ENCODE measurements at places on chromosomes 7 and 10.

DNA sequence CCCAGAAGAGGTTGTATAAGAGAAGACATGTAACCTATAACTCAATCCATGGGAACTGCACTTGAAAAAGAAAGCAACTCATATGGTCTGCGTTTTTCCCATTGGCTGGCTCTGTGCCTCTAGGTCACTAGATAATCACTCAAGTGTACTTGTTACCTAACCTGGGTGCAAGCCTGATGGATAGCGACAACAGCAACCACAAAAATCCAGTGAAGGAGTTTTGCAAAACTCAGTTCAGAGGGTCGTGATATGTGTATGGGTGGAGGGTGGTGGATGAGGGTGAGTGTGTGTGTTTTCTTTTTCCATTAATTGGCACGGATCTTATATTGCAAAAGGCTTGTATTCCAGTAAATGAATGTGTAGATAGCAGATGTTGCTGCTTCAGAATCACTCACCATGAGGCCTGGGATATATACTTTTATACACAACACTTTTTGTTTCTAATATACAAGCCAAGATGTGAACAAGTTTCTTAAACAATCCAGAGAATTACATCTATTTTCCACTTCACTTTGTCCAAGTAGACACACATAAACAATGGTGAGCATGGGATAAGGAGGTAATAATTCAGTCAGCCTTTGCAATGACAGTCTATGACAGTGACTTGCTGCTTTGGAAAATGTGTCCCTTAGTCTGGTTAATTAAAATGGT, 286.9 kb upstream of the DKK1 start:
- peak; percentile 98 for DNase-seq

DNA sequence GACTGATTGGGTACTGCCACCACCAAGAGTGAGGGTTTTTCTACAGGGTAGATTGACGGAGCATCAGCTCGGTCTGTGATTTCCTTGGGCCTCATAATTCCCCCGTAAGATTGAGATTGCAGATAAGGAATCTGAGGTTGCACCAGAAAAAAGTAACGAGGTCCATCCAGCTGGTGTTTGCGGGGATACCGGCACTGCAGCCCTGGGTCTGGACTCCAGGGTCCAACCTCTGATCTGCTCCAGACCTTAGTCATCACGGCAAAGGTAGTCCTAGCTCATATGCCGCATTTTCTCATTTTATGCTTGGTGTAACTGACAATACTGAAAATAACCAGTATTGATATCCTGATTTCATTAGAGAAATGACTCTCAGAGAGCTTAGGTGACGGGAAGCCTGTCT, 3.9 kb downstream of the CARD11 start:
- DNase-seq, result no peak

- DNase-seq, result peak; percentile 96
Measured at GRCh38 chr10:317271-317769, 182.1 kb downstream of the ZMYND11 start.

- no peak for DNase-seq
Measured at GRCh38 chr10:69418052-69418752, 1.5 kb upstream of the TACR2 start.

- peak; percentile 65 for DNase-seq
Measured at GRCh38 chr10:83075016-83075814, 1064.1 kb upstream of the GHITM start.

GRCh38 chr10:12484941-12485805, 135.8 kb downstream of the CAMK1D start:
- peak; percentile 27 for DNase-seq

DNA sequence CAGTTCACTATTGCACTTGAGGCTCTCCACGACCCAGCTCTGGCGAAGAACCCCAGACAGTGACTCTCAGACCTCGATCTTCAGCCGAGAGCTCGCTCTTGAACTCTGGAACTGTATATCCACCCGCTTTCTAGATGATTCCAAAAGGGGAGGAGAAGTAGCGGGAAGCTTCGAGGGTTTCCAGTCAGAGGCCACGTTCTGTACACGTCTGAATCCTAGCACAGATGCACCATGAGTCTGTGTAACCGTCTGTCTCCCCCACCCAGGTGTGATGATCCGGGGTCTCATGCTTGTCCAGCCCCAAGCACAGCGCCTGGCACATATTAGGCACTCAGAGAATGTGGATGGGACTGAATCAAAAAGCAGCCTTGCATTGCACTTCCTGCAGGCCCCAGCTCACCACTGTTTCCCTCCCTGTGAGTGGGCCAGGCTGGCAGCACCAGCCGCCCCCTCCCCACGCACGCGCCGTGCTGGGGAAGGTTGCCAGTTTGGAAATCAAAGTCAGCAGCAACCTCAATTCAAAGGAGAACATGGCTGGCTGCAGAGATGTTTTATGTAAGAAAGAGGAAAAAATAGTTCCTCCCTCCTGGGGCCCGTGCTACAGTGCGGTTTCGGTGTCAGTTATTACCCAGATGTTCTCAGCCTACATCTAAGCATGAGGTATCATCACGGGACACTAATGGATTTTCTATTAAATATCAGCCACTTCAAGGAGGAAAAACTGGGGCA, 5.7 kb downstream of the GRID2IP start:
- no peak for DNase-seq

GRCh38 chr10:46018453-46019176, 11.8 kb downstream of the NCOA4 start:
- DNase-seq, result no peak

DNA sequence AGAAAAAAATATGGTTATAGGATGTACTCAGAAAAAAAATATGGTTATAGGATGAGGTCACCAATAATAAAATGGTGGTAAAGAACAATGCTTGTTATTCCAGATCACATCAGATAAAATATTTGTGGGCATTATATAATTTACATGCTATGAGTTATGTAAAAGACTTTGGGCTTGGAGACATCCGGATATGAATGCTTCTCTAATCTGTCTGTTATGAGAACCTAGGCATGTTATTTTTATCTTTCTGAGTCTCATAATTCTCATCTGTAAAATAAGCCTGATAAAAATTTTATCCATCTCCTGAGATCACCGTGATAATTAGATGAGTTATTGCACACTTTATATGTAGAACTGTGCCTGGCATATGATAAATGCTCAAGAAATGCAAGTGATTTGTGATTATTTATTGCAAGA, 37.8 kb downstream of the DKK1 start:
- DNase-seq, result no peak

- no peak for DNase-seq
Measured at GRCh38 chr7:46239846-46240245, 318.8 kb upstream of the IGFBP3 start.

DNA sequence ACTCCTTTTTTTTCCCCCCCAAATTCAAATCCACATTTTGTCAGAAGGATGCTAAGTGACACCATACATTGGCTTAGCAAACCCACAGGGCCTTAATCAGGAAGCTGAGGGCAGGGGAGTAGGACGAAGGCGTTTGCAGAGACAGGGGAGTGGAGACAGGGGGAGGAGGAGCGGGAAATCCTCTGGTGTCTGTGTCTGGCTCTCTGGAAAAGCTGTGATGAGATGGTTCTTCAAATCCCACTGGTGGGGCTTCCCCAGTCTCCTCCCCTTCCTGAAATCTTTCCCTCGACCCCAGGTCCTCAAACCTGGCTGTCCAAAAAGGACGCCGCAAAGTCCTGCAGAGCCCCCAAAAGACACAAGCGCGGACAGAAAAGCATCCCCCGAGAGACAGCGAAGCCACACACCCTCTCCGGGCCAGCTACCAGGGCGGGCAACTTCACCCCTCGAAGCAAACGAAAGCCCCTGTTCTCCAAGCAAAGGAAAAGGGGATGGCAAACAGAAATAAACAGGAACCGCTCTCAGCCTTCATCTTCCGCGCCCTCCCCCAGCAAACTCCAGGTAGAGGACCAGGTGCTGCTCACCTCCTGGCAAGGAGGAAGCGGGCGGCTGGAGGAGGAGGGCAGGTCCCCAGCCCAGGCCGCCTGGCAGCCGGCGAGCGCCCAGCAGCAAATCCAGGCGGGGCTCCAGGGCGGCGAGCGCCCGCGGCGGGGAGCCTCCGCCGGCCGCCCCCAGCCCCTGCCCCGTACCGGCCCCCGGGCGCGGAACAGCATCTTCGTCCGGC, 520 bp downstream of the ELAPOR2 start:
- peak; percentile 23 for DNase-seq

DNA sequence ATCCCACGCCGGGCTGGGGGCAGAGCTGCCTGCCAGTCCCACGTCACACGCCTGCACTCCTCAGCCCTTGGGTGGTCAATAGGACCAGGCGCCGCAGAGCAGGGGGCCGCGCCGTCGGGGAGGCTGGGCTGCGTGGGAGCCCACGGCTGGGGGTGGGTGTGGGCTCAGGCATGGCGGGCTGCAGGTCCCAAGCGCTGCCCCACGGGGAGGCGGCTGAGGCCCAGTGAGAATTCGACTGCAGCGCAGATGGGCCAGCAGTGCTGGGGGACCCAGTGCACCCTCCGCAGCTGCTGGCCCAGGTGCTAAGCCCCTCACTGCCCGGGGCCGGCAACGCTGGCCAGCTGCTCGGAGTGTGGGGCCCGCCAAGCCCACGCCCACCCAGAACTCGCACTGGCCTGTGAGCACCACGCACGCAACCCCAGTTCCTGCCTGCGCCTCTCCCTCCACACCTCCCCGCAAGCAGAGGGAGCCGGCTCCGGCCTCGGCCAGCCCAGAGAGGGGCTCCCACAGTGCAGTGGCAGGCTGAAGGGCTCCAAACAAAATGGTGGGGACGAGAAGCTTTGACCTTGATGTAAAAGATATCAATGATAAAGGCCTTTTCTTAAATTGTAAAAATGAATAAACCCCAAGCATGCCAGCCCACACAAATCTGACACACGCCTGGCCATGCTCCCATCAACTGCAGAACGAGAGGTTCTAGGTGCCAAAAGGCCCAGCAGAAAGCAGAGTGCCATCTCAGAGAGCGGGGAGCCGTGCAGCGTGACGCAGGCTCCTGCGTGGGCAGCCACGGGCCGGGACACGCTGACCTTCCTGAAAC, 255.5 kb downstream of the MAD1L1 start:
- DNase-seq, result no peak

GRCh38 chr7:106866298-106867281, 1.5 kb downstream of the PIK3CG start:
- DNase-seq, result no peak

- no peak for DNase-seq
Measured at GRCh38 chr7:36079446-36080025, 73.5 kb upstream of the EEPD1 start.

DNA sequence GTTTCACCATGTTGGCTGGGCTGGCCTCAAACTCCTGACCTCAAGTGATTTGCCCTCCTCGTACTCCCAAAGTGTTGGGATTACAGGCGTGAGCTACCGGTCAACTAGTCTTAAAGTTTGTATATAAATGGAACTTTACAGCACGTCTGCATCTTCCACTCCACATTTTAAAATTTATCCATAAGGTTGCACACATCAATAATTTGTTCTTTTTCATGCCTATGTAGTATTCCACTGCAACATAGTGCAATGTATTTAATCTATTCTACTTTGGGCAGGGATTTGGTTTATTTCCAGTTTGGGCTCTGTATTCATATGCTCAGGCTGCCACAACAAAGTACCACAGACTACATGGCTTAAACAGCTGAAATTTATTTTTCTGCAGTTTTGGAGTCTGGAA, 90.0 kb downstream of the NPTX2 start:
- no peak for DNase-seq

DNA sequence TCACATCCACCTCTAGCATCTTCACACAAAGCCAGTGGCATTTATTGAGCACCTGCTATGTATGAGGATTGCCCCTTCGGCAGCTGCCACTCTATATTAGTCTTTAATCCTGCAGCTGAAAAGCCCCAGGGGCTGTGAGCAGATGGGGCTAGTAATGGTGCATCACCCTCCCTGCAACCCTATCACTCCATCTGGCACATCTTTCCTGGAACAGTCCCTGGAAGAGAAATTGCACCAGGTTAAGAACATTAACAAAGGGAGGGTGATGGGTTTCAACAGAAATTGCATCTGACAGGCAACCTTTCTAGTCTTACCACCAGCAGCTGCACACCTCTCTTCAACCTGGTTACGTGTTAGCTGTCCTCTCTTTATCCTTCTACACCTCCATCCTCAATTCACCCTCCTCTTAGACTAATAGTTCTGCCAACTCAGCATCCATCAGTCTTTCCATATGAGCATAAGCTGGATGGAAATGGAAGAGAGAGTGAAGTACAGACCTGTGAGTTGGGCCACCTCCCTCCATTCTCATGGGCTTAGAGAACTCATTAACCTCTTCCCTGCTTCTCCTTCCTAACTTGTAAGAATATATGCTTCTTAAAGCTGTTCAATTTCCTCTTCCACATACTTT, 168.6 kb upstream of the NEBL start:
- no peak for DNase-seq

- DNase-seq, result no peak
Measured at GRCh38 chr10:4514445-4515108, 311.4 kb upstream of the AKR1E2 start.

DNA sequence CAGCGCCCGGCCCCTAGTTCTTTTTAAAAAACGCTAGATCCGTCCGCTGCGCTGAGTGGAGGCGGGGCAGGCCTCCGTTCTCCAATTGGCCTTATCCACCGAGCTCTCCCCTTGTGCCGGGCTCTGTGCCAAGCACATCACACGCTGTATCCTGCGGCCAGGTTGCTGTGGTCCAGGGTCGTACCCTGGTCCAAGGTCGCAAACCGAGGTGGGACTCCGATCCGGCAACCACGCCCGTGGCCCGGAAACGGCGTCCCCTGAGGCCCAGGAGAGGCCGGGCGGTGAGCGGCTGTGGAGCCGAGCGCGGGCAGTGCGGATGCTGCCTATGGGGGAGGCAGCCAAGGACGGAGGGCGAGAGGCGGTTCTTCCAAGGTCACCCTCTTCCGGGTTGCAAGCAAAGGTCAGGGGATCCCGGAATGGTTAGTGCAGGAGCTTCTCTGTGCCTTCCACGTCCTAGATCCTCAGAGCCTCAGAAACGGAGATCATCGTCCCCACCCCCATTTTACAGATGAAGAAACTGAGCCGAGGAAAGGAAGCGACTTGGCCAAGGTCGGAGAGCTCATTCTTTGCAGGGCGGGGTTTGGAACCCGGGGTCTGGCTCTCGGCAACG, 72.4 kb upstream of the LRRC4 start:
- DNase-seq, result peak; percentile 34

GRCh38 chr10:17430647-17431355, 23.6 kb downstream of the ST8SIA6 start:
- DNase-seq, result peak; percentile 87

GRCh38 chr7:19491821-19492452, 216.9 kb downstream of the POLR1F start:
- no peak for DNase-seq

DNA sequence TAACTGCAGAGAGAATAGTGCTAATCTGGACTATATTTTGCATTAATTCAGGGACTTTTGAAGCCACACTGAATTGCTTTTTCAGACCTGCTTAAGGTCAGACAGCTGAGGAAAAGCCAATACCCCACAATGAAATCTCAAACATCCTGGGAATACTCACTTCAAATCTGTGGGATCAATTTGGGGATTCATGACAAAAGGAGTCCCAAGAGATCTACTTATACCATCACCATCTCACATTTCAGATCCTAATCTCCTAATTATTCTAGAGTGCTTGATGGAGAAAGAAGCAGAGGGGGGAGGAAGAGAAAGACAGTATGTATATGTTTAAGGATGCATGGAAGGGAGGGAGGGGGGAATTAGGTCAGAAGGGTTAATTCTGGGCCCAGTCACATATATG, 202.2 kb downstream of the CACNA2D1 start:
- no peak for DNase-seq
